ENCODE measurements at places on chromosomes 7 and 10.

- peaks cover 10% of the 10 kb centered on the region for H3K4me1 ChIP-seq
- no peak overlapping the region for H3K27ac ChIP-seq
- no peaks in the 10 kb centered on the region for H3K36me3 ChIP-seq
Observed at GRCh38 chr10:97279121-97279815, 13.2 kb downstream of the ARHGAP19 start.

DNA sequence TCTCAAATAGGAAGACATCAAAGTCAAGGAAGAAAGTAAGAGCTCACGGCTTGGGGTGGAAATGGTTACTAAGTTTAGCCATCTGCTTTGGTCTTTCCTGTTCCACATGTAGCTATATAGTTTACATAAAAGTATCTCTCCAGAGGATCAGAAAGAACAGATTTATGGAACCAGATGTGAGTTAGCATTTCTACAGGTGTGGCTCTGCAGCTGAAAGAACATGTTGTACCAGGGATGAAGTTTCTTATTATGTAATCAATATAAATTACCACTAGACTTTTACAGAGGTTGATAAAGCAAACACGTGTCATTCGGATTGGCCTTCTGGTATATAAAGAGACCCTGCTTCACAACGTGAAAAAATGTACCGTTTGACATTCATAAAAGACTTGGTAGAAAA is 19.9 kb downstream of the CALD1 start:
- no peaks in the 10 kb centered on the region for H3K4me1 ChIP-seq
- no peak overlapping the region for H3K4me3 ChIP-seq
- DNase-seq: no peak
- H3K27me3 ChIP-seq: no peaks in the 10 kb centered on the region

DNA sequence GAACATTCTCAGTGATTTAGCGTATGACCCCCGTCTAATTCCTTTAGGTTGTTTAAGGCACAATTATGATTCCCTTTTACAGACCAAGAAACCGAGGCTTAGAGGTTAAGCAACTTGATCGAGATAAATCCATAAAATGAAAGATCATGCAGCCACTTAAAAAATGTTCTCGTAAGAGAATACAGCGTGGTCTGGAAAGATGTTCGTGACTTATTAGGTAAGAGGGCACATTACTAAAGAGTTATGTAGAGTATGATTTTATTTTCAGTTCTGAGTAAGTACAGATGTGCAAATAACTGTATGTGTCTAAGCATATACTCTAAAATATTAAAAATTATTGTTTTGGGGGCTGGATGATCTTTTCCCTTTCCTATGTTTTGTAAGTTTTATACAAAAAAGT is 575.1 kb downstream of the PARD3 start:
- no peak overlapping the region for H3K27ac ChIP-seq
- DNase-seq: no peak
- no peaks in the 10 kb centered on the region for H3K4me1 ChIP-seq
- H3K27me3 ChIP-seq: peaks cover 4% of the 10 kb centered on the region
- no peaks in the 10 kb centered on the region for H3K36me3 ChIP-seq

GRCh38 chr10:70679498-70679897 is 7.2 kb downstream of the ADAMTS14 start:
- H3K27me3 ChIP-seq: peaks cover 17% of the 10 kb centered on the region
- H3K4me3 ChIP-seq: no peak overlapping the region
- no peaks in the 10 kb centered on the region for H3K36me3 ChIP-seq
- H3K4me1 ChIP-seq: peaks cover 20% of the 10 kb centered on the region

DNA sequence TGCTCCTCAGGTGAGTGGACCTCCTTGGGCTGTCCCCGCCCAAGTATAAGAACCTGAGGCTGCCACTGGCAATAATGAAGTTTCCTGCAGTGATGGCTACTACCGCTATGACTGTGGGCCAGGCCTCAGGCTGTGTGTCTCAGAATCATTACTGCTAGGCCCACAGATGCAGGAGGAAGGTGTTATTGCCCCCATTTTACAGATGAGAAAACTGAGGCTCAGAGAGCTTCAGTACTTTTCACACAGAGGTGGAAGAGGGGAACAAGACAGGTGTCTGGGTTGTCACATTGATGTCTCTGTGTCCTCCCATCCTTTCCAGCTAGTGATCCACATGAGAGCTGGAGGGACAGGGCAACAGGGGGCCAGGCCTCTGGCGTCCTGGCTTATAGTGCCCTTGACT is 155.2 kb downstream of the CDH23 start:
- H3K4me1 ChIP-seq: no peaks in the 10 kb centered on the region
- no peak overlapping the region for H3K4me3 ChIP-seq
- no peak for DNase-seq
- peaks cover 3% of the 10 kb centered on the region for H3K27me3 ChIP-seq
- no peak overlapping the region for H3K27ac ChIP-seq

GRCh38 chr7:81688622-81689411 is 81.0 kb downstream of the HGF start:
- no peaks in the 10 kb centered on the region for H3K27me3 ChIP-seq
- no peaks in the 10 kb centered on the region for H3K4me1 ChIP-seq
- no peak overlapping the region for H3K4me3 ChIP-seq
- H3K36me3 ChIP-seq: no peaks in the 10 kb centered on the region
- no peak for DNase-seq

DNA sequence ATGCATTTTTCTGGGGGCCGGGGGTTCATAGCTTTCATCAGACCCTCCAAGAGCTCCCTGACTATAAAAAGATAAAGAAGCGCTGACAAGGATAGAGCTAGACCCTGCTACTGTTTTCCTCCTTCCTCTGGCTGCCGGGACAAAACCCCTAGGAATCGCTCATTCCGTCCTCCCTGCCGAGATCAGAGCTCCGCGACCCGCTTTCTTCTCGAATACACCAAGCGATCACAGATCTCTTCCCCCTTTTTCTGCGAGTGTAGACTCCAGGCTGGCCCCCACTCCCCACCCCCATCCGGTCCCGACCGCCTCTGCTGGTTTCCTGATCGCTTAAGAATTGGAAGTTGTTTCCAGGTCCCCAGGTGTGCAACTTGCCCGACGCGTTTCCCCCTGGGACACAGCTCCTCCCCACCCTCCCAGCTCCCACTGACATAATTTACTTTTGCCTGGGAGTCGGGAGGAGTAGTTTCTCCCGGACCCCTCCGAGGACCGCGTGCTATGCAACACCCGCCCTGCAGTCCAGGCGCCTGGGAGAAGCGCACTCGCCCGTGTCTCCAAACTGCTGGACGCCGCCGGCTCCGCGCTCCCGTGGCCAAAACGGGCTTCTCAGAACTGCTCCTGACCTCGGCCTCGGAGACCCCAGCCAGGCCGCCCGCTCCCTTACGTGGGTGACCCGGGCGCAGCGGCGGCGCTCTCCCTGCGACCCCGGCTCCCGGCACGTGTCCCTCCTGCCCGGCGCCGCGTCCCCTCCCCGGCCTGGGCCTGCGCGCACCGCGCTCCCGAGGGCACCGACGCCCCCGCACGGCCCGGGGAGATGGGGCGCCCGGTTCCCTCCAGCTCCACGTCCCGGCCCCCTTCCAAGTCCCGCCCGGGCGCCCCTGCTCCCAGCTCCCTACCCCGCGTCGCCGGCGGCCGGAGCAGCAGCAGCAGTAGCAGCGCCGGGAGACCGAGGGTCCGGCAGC is 552 bp downstream of the IL15RA start:
- H3K27ac ChIP-seq: peak overlapping the region; percentile 98
- peak overlapping the region; percentile 96 for H3K4me3 ChIP-seq
- H3K36me3 ChIP-seq: peaks cover 12% of the 10 kb centered on the region
- peak; percentile 55 for DNase-seq
- H3K27me3 ChIP-seq: peaks cover 14% of the 10 kb centered on the region
- peaks cover 31% of the 10 kb centered on the region for H3K4me1 ChIP-seq

- peaks cover 6% of the 10 kb centered on the region for H3K27me3 ChIP-seq
- H3K27ac ChIP-seq: no peak overlapping the region
- no peak for DNase-seq
- peaks cover 3% of the 10 kb centered on the region for H3K4me1 ChIP-seq
- H3K4me3 ChIP-seq: no peak overlapping the region
Observed at GRCh38 chr10:3616880-3617279, 168.1 kb downstream of the KLF6 start.

- DNase-seq: no peak
- H3K4me3 ChIP-seq: no peak overlapping the region
- H3K4me1 ChIP-seq: no peaks in the 10 kb centered on the region
Observed at GRCh38 chr10:114703377-114704107, 45.5 kb upstream of the ABLIM1 start.

GRCh38 chr7:129089521-129090212 is 34.8 kb upstream of the TNPO3 start:
- no peak overlapping the region for H3K27ac ChIP-seq
- H3K36me3 ChIP-seq: no peaks in the 10 kb centered on the region
- no peak overlapping the region for H3K4me3 ChIP-seq
- no peak for DNase-seq

- H3K36me3 ChIP-seq: no peaks in the 10 kb centered on the region
- H3K4me3 ChIP-seq: no peak overlapping the region
- no peak for DNase-seq
- H3K4me1 ChIP-seq: no peaks in the 10 kb centered on the region
- H3K27me3 ChIP-seq: peaks cover 20% of the 10 kb centered on the region
Observed at GRCh38 chr7:149397470-149398043, 63.3 kb downstream of the ZNF777 start.

DNA sequence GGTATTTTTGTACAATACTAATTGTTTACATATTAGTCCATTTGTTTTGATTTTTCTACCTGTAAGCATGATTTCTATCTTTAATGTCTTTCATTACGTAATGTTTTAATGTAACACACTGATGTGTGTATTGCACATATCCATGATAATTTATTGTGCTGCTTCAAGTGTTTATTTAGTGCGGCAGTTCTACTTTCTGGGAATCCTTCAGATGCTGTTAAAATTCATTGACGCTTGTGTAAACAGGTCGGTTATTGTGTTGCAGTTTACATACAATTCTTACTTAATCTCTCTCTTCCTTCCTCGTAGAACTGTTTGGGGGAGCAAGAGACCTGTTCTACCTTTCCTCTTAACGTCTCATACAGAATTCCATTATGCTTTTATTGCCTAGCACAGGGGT is 6.9 kb downstream of the TMEM60 start:
- H3K4me3 ChIP-seq: no peak overlapping the region
- peaks cover 8% of the 10 kb centered on the region for H3K4me1 ChIP-seq
- no peaks in the 10 kb centered on the region for H3K27me3 ChIP-seq
- no peak for DNase-seq
- no peak overlapping the region for H3K27ac ChIP-seq

DNA sequence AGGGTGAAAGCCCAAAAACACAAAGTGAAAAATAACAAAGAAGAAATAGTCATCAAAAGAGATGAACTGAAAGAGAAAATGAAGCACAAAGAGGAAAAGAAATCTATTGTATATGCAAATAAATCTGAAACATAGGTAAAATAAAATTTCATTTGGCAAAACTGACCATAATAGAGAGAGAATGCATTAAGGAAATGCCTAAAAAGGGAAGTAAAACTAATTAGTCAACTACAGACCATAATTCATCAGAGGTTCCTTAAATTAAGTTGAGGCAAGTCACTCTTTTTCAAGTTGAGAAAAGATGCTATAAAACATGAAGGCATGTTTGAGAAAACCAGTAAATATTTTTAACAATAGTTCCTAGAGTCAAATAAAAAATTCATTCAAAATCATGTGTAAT is 233.3 kb downstream of the LRRN3 start:
- peaks cover under 1% of the 10 kb centered on the region for H3K4me1 ChIP-seq
- peaks cover 12% of the 10 kb centered on the region for H3K36me3 ChIP-seq
- DNase-seq: no peak
- no peak overlapping the region for H3K27ac ChIP-seq

GRCh38 chr10:101467286-101467770 is 113.4 kb downstream of the BTRC start:
- no peaks in the 10 kb centered on the region for H3K27me3 ChIP-seq
- no peaks in the 10 kb centered on the region for H3K36me3 ChIP-seq
- no peak overlapping the region for H3K4me3 ChIP-seq
- H3K4me1 ChIP-seq: peaks cover 7% of the 10 kb centered on the region

DNA sequence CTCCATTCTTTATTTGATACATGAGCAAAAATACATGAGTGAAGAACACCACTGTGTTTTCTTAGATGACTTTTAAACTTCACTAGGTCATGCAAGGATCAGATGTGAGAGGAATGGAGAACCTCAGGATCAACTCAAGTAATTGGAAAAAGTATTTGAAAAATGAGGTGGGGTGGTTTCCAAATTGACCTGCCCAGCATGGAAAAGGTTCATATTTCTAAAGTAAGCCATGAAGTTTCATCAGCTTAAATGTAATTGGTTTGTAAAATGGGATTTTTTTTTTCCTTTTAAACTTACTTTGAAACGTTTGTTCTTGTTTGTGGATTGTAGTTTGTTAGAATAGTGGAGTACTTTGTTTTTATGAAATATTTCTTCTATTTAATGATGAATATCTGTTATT is 134.8 kb downstream of the MLLT10 start:
- H3K4me3 ChIP-seq: no peak overlapping the region
- peaks cover 10% of the 10 kb centered on the region for H3K4me1 ChIP-seq
- H3K27ac ChIP-seq: no peak overlapping the region
- no peaks in the 10 kb centered on the region for H3K27me3 ChIP-seq
- H3K36me3 ChIP-seq: peaks cover 15% of the 10 kb centered on the region

- peaks cover 18% of the 10 kb centered on the region for H3K36me3 ChIP-seq
- H3K4me3 ChIP-seq: no peak overlapping the region
- H3K27ac ChIP-seq: no peak overlapping the region
Observed at GRCh38 chr7:92297736-92298135, 52.0 kb downstream of the ANKIB1 start.

GRCh38 chr7:120185940-120186682 is 86.9 kb upstream of the KCND2 start:
- no peak overlapping the region for H3K27ac ChIP-seq
- no peaks in the 10 kb centered on the region for H3K36me3 ChIP-seq
- no peaks in the 10 kb centered on the region for H3K27me3 ChIP-seq
- no peaks in the 10 kb centered on the region for H3K4me1 ChIP-seq

- DNase-seq: no peak
- peaks cover 4% of the 10 kb centered on the region for H3K4me1 ChIP-seq
- H3K27me3 ChIP-seq: peaks cover 74% of the 10 kb centered on the region
- H3K4me3 ChIP-seq: no peak overlapping the region
- no peak overlapping the region for H3K27ac ChIP-seq
Observed at GRCh38 chr10:103284170-103284569, 7.2 kb downstream of the INA start.

- H3K4me1 ChIP-seq: no peaks in the 10 kb centered on the region
- no peak for DNase-seq
- H3K27me3 ChIP-seq: peaks cover 20% of the 10 kb centered on the region
- H3K36me3 ChIP-seq: no peaks in the 10 kb centered on the region
- no peak overlapping the region for H3K27ac ChIP-seq
Observed at GRCh38 chr7:155851892-155852291, 39.6 kb upstream of the SHH start.

GRCh38 chr10:100637785-100638184 is 102.0 kb downstream of the HIF1AN start:
- no peak overlapping the region for H3K4me3 ChIP-seq
- peaks cover 7% of the 10 kb centered on the region for H3K4me1 ChIP-seq
- peaks cover 59% of the 10 kb centered on the region for H3K27me3 ChIP-seq
- no peak overlapping the region for H3K27ac ChIP-seq
- DNase-seq: no peak

DNA sequence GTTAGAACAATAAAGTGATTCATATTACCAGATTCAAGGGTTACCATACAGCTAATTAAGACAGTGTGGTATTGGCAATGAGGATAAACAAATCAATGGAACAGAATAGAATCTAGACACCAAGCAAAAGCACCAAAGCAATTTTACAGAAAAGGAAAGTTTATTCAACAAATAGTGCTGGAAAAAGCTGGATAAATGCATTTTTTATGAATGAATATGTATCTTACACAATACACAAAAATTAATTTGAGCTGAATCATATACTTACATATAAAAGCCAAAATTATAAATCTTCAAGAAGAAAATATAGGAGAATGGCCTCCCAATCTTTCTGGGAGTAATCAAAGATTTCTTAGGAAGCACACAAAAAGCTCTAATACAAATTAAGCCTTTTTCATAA is 220.4 kb upstream of the PTN start:
- no peak for DNase-seq
- H3K27ac ChIP-seq: no peak overlapping the region
- H3K4me1 ChIP-seq: no peaks in the 10 kb centered on the region
- H3K36me3 ChIP-seq: no peaks in the 10 kb centered on the region
- peaks cover 6% of the 10 kb centered on the region for H3K27me3 ChIP-seq

Data from activated naive CD8-positive, alpha-beta T cell treated with anti-CD3 and anti-CD28 coated beads for 36 hours (primary cell).